ENCODE measurements at places on chromosomes 7 and 10. TPM values are rescaled to one million over a fixed set of nuclear protein-coding genes. Genes with fewer than 3 reads are reported as not detected.

GRCh38 chr10:92239600-92240288 lies 51.1 kb downstream of the CPEB3 start:
- DNase-seq, result peak; percentile 67

GRCh38 chr10:73413108-73413527 lies 740 bp downstream of the ANXA7 start:
- peak; percentile 66 for DNase-seq

DNA sequence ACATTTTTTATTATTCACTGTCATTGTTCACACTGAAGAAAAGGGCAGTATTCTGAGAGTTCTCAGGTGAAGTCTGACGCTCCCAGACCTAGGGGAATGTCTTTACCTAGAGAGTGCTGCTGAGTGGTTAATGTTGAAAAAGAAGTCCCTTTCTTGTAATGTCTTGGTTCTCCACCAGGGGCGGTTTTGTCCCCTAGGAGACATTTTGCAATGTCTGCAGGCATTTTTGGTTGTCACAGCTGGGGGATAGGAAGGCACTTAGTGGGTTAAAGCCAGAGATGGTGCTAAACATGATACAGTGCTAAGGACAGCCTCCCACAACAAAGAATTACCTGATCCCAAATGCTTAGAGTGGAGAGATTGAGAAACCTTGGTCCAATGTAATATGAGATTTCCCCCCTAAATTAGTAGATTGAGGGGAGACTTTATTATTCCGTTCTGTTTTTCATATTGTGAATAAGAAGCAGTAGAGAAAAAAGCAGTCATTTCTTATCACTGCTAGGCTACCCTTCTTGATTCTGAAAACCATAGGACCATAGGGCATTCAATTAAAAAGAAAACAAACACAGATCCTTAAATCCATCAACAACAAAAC lies 13.1 kb downstream of the UMAD1 start:
- DNase-seq, result no peak

DNA sequence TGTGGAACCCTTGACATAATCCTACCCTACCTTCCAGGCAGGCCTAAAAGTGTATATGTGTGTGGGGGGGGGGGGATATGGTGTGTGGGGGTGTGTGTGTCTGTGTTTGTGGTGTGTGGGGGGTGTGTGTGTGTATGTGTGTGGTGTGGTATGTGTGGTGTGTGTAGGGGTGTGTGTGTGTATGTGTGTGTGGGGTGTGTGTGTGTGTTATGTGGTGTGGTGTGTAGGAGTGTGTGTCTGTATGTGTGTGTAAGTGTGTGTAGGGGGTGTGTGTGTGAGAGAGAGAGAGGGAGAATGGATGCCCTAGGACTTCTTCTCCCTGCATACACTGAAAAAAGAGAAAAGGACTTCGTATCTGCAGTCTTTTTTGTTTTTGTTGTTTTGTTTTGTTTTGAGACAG lies 12.3 kb upstream of the IMPDH1 start:
- DNase-seq, result no peak

- DNase-seq, result no peak
Observed at GRCh38 chr10:88800152-88801125, 2.1 kb upstream of the LIPM start.

- no peak for DNase-seq
Observed at GRCh38 chr10:88017781-88018180, 154.4 kb downstream of the PTEN start.

DNA sequence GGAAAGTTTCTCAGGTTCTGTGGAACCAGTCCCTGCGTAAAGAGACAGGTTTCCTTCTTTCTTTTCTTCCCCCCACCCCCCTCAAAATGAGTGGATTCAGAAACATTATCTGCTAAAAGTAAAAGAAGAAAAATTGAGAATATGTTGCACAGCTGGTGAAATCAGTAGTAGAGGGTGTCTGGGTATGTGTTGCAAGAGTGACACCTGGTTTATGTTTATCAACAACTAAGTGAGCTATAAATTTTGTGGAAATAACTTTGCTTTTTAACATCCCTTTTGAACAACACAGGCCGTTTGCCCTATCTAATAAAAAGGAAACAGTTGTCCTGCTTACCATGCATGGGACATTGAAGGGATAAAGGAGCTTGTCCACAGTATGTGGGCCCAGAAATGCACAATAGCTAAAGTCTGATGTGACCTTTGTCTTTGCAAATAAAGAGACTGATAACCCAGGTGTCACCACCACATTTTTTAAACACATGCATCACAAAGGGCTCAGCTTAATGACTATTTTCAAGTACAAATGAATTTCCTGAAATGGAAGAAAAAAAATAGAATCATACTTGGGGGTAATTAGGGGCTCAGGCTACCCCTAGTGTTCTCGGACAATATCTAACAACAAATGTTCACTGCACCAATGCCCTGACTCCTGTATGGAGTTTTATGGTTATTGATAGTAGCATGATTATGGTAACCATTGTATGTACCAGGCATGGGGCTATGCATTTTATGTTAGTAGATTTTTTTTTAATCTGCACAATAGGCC lies 221.7 kb upstream of the TCF7L2 start:
- DNase-seq, result no peak

GRCh38 chr10:75013522-75013921 lies 97.9 kb upstream of the SAMD8 start:
- no peak for DNase-seq

DNA sequence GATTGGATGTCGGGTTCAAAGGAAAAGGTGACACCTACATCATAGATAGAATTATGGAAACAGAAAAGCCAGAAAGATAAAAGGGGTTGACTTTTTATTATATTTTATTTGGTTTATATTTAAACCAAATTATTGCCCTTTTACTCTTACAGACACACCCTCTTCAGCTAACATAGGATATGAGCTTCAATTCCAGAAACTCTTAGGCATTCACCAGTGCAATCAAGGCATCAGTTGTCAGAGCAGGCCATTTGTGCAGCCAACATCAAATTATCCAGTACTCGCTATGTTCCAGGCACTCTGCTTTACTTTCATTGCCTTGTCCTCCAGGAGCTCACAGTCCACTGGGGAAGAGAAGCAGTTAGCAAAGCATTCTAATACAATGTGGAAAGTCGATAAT lies 347.5 kb downstream of the TFEC start:
- DNase-seq, result peak; percentile 12

Gene ZC3HAV1
- total RNA-seq, result 35.4 TPM

Gene TRRAP
- 31.9 TPM for total RNA-seq

Gene CNNM1
- 0.24 TPM for total RNA-seq

Gene ADAMTS14
- 0.95 TPM for total RNA-seq

Gene ZNF394
- 37.2 TPM for total RNA-seq

Gene FXYD4
- not detected for total RNA-seq

Measured in left colon (tissue), 2 donors.